Activated naive CD4-positive, alpha-beta T cell (primary cell): ENCODE measurements at places on chromosomes 7 and 10.

DNA sequence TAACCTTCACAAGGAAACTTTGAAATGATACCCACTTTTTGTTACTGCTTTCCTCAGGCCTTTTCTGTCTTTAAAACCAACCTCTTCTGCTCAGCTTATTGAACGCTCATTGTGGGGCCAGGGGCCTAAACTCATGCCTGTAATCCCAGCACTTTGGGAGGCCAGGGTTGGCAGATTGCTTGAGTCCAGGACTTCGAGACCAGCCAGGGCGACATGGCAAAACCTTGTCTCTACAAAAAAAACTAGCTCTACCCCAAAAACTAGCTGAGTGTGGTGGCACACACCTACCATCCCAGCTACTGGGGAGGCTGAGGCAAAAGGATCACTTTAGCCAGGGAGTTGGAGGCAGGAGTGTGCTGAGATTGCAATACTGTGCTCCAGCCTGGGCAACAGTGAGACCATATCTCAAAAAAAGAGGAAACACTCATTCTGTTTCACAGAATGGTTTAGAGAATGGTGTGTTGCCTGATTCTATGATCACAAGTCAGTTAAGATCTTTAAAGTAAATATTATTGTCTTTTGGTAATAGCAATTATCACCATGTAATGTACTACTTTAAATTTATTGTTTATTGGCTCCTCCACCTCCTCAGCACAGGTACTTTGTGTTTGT is 51.1 kb downstream of the KCTD7 start:
- DNase-seq: no peak

DNA sequence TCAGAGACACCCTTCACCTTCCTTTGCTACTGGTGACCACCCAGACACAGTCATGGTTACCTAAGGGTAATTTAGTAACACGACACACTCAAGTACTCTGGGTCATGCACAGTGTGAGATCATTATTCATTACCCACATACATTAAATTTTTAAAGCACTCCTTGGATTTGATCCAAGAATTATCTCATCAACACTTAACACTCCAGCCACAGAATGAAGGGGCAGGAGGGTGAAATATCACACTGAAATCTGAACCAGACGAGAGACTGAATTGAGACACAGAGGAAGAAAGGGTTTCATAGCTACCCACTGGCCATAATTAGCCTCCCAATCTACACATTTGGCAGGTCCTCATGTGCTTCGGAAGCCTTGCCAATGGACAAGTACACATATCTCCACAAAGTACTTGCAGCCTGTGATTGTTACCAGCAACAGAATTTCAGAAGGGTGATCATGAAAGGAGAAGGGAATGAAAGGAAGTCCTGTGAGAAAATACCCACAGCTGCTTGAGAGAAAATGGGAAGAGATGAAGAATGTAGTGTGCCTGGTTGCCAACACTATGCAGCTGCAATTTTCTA is 189.3 kb downstream of the POLR1F start:
- DNase-seq: no peak

GRCh38 chr10:115417585-115418265 is 324.6 kb downstream of the ATRNL1 start:
- DNase-seq: no peak

GRCh38 chr10:104680467-104681401 is 39.6 kb downstream of the SORCS3 start:
- DNase-seq: no peak

- DNase-seq: no peak
These were observed 13.1 kb downstream of the CNPY1 start for GRCh38 chr7:155533120-155533826.

- DNase-seq: no peak
These were observed 50.7 kb downstream of the UBE3C start for GRCh38 chr7:157189405-157189804.
